Osteoblast (primary cell): ENCODE measurements at places on chromosomes 12 and 14.

DNA sequence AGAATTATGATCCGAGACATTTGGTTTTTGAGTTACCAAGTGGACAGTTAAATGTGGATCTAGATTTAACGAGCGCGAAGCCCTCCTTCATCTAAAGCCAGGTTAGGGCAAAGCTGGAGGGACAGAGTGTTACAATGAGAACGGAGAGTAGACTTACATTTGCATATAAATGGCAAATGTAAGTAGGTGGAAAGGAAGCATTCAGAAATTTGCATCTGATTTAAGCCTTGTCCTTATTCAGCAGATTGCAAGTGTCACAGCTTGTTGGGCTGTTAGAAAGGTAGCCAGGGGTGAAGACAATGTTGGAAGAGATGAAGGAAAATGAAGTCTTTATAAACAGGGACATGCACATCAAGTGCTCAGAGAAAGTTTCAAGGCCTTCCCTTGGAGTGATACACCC is 806.2 kb downstream of the GALC start:
- no peaks in the 10 kb centered on the region for H3K4me1 ChIP-seq
- no peaks in the 10 kb centered on the region for H3K36me3 ChIP-seq
- no peaks in the 10 kb centered on the region for H3K27me3 ChIP-seq
- no peak for DNase-seq
- no peak overlapping the region for H3K4me3 ChIP-seq
- no peak overlapping the region for H3K27ac ChIP-seq

GRCh38 chr12:63917864-63918799 is 73.6 kb downstream of the SRGAP1 start:
- no peaks in the 10 kb centered on the region for H3K36me3 ChIP-seq
- peak overlapping the region; percentile 98 for H3K27ac ChIP-seq
- no peaks in the 10 kb centered on the region for H3K27me3 ChIP-seq
- H3K4me3 ChIP-seq: peak overlapping the region; percentile 6
- H3K4me1 ChIP-seq: peaks cover 62% of the 10 kb centered on the region

- no peaks in the 10 kb centered on the region for H3K36me3 ChIP-seq
- DNase-seq: no peak
- no peak overlapping the region for H3K4me3 ChIP-seq
- H3K27me3 ChIP-seq: no peaks in the 10 kb centered on the region
- H3K4me1 ChIP-seq: no peaks in the 10 kb centered on the region
- no peak overlapping the region for H3K27ac ChIP-seq
Observed at GRCh38 chr12:29429999-29430715, 49.2 kb upstream of the ERGIC2 start.

DNA sequence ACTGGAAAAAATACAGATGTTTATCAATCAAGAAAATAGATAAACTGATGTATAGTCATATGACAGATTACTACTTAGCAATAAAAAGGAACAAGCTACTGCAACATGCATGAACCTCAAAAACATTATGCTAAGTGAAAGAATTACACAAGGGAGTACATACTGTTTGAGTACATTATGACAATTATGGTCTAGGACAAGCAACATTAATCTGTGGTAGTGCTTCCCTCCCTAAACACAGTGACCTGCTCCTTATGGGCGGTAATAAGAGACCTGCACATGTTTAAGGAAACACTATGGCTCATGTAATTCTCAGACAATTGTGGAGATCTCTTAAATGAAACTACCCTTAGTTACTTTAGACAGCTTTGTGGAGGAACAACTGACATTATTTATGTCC is 421.2 kb upstream of the FBXO33 start:
- no peaks in the 10 kb centered on the region for H3K27me3 ChIP-seq
- no peak for DNase-seq
- H3K36me3 ChIP-seq: no peaks in the 10 kb centered on the region
- H3K4me3 ChIP-seq: no peak overlapping the region
- no peak overlapping the region for H3K27ac ChIP-seq
- no peaks in the 10 kb centered on the region for H3K4me1 ChIP-seq

- peaks cover 3% of the 10 kb centered on the region for H3K27me3 ChIP-seq
Observed at GRCh38 chr14:32728976-32729375, 209.7 kb upstream of the NPAS3 start.

DNA sequence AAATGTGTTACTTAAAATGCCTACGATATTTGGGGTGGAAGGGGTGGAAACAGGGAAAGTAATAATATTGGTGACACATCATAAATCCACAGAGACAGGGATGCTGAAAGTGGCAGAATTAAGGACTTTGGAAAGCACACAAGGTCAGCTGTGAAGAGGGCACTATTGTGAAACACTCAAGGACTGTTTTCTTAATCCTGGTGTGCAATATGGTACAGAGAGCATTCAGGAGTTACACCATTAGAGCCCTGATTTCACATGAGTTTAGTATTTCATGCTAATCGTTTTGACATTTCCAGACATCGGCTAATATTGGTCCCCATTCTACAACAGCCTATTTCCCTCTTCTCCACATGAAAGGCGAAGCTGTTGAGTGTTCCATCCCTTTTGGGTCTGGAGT is 219.2 kb downstream of the MSRB3 start:
- H3K36me3 ChIP-seq: no peaks in the 10 kb centered on the region
- no peak overlapping the region for H3K4me3 ChIP-seq
- peaks cover 64% of the 10 kb centered on the region for H3K4me1 ChIP-seq
- no peak for DNase-seq
- H3K27ac ChIP-seq: no peak overlapping the region

GRCh38 chr12:59847127-59847526 is 251.3 kb downstream of the SLC16A7 start:
- no peak overlapping the region for H3K27ac ChIP-seq
- no peaks in the 10 kb centered on the region for H3K27me3 ChIP-seq
- H3K4me3 ChIP-seq: no peak overlapping the region
- no peaks in the 10 kb centered on the region for H3K36me3 ChIP-seq

- H3K36me3 ChIP-seq: no peaks in the 10 kb centered on the region
- H3K27ac ChIP-seq: no peak overlapping the region
- H3K27me3 ChIP-seq: no peaks in the 10 kb centered on the region
Observed at GRCh38 chr12:100859063-100859627, 64.6 kb downstream of the ANO4 start.

DNA sequence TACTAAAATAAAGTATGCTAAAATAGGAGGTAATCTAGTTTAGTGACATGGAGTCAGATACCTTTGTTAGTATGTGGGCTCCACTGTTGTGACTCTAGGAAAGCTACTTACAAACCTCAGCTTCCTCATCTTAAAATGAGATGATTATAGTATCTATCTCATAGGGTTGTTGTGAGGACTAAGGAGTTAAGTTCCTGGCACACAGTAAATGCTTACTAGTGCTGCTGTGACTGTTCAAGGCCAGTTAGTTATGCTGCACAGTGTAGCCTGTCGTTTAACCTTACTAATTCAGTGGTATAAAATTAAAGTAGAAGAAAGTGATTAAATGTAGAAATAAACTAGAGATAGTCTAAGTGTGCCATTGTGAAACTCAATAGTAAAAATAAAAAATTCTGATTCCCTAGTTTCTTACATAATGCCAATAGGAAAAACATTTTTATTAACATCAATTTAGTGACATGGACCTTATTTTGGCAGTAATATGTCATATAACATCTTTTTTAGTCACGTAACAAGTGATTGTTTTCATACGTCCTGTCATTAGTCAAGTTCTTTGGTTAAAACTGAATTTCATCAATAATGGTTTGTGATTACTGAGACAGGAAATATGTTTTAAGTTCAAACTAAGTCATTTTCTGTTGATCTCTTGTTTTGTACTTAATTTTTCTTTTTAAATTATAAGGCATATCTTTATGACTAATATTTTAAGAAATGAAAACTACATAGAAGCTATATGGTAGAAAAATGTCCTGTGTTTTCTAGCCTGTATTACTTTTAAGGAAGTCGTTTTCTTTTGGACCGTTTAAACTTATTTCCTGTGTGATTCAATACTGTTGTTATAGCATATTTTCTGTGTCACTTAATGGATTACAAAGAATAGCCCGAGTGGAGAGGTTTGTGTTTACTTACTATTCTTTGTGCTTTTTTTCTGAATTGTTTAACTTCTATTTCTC is 74.0 kb downstream of the PCNX1 start:
- DNase-seq: peak; percentile 89
- no peaks in the 10 kb centered on the region for H3K27me3 ChIP-seq
- peaks cover 21% of the 10 kb centered on the region for H3K36me3 ChIP-seq
- H3K27ac ChIP-seq: peak overlapping the region; percentile 24

GRCh38 chr12:121536054-121536898 is 44.5 kb downstream of the KDM2B start:
- peak overlapping the region; percentile 75 for H3K4me3 ChIP-seq
- no peaks in the 10 kb centered on the region for H3K27me3 ChIP-seq
- peaks cover 4% of the 10 kb centered on the region for H3K36me3 ChIP-seq
- peak overlapping the region; percentile 60 for H3K27ac ChIP-seq

GRCh38 chr12:7375145-7375543 is 68.8 kb downstream of the CD163L1 start:
- H3K36me3 ChIP-seq: no peaks in the 10 kb centered on the region
- no peaks in the 10 kb centered on the region for H3K27me3 ChIP-seq
- no peak overlapping the region for H3K27ac ChIP-seq

GRCh38 chr12:130702966-130703732 is 12.9 kb downstream of the RIMBP2 start:
- H3K36me3 ChIP-seq: no peaks in the 10 kb centered on the region
- H3K27ac ChIP-seq: no peak overlapping the region

DNA sequence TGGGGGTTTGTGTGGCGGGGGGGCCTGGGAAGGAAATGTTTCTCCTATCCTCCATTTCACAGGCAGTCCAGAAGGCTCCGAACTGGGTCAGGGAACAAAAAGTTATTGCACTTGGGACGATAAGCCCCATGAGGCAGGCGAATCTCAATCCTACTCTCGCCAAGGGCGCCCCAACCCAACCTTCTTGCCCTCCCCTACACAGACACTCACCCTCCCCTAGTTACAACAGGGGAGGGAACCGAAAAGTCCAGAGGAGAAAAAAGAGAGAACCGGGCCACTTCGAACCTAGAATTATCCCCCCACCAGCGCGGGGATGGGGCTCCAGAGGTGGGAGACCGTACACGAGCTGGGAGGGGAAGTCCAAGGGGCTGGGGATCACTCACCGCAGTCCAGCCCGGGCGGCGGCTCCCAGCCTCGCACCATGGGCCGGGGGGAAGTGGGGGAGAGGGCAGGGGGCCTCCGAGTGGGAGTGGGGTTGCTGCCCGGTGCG is 357 bp downstream of the HOMEZ start:
- DNase-seq: no peak
- peak overlapping the region; percentile 54 for H3K27ac ChIP-seq

DNA sequence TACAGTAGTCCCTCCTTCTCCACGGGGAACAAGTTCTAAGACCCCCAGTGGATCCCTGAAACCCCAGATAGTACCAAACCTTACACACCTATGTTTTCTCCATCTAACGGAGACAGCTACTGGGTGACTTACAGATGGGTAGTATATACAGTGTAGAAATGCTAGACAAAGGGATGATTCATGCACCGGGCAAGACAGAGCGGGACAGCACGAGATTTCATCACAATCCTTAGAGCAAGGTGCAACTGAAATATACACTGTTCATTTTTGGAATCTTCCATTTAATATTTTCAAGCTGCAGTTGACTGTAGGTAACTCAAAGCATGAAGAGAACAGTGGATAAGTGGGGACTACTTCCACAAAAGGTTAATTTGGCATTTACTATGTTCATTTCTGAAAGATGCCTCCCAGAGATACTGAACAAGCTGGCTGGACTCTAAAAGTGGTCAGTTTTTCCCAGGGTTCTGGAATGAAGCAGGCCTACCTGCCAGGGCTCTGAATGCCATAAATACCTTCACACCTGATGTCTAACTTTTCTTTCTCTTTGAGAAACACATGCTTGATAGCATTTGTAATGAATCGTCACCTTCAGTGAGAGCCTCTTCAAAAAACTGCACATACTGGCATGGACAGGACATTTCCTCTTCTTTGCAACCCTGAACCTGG is 127.7 kb upstream of the FOXN3 start:
- H3K4me1 ChIP-seq: peaks cover 19% of the 10 kb centered on the region
- H3K4me3 ChIP-seq: no peak overlapping the region
- H3K27ac ChIP-seq: no peak overlapping the region
- H3K36me3 ChIP-seq: no peaks in the 10 kb centered on the region
- no peak for DNase-seq

DNA sequence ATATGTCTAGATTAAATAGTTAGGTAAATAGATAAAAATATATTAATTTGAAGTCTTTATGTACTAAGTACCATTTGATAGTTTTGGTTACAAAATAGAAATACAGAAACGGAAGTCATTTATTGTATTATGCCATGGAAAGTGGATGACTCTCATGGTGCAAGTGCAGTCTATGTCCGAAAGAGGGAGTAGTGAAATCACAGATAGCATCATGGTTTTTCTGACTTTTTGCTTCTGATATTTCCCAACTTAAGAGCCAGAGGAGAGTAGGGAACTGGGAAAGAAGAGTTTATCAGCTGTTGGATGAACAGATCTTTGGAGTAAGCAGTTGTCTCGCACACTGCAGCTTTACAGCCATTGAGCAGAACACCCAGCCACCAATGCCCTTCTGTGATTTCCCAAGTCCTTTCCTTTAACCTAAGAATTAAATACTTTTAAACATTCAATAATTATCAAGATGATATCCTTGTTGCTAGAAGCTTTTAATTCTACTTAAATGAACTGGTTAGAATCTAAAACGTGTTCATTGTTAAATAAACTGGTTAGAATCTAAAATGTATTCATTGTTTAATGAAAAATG is 18.4 kb upstream of the SRGAP1 start:
- no peak overlapping the region for H3K27ac ChIP-seq
- H3K4me3 ChIP-seq: no peak overlapping the region
- H3K36me3 ChIP-seq: no peaks in the 10 kb centered on the region
- H3K27me3 ChIP-seq: no peaks in the 10 kb centered on the region

- H3K27ac ChIP-seq: no peak overlapping the region
- H3K27me3 ChIP-seq: no peaks in the 10 kb centered on the region
- H3K4me3 ChIP-seq: no peak overlapping the region
Observed at GRCh38 chr12:102939670-102940222, 17.7 kb upstream of the ASCL1 start.

- DNase-seq: no peak
- H3K36me3 ChIP-seq: no peaks in the 10 kb centered on the region
- no peak within 1 kb of the TSS for H3K27ac ChIP-seq
- peaks cover 83% of the 10 kb centered on the region for H3K27me3 ChIP-seq
- no peaks in the 10 kb centered on the region for H3K4me1 ChIP-seq
Observed at GRCh38 chr12:111034083-111034885, 113.9 kb upstream of the MYL2 start.

GRCh38 chr12:58882826-58883225 is 37.5 kb downstream of the LRIG3 start:
- H3K27me3 ChIP-seq: no peaks in the 10 kb centered on the region
- H3K27ac ChIP-seq: no peak overlapping the region
- H3K36me3 ChIP-seq: peaks cover 69% of the 10 kb centered on the region
- no peak for DNase-seq
- no peaks in the 10 kb centered on the region for H3K4me1 ChIP-seq
- no peak overlapping the region for H3K4me3 ChIP-seq

- DNase-seq: peak; percentile 85
- H3K4me1 ChIP-seq: peaks cover 30% of the 10 kb centered on the region
- no peaks in the 10 kb centered on the region for H3K36me3 ChIP-seq
- H3K27me3 ChIP-seq: peaks cover 26% of the 10 kb centered on the region
Observed at GRCh38 chr14:20631880-20632389, 9.6 kb downstream of the OR6S1 start.
